ENCODE measurements at places on chromosomes 2 and 18.

GRCh38 chr2:72148837-72149555 is 1.3 kb upstream of the CYP26B1 start:
- DNase-seq: no peak

- no peak for DNase-seq
These were observed 24.2 kb downstream of the WDR75 start for GRCh38 chr2:189465478-189465877.

- peak; percentile 85 for DNase-seq
These were observed 26.6 kb downstream of the MYL1 start for GRCh38 chr2:210288408-210288807.

DNA sequence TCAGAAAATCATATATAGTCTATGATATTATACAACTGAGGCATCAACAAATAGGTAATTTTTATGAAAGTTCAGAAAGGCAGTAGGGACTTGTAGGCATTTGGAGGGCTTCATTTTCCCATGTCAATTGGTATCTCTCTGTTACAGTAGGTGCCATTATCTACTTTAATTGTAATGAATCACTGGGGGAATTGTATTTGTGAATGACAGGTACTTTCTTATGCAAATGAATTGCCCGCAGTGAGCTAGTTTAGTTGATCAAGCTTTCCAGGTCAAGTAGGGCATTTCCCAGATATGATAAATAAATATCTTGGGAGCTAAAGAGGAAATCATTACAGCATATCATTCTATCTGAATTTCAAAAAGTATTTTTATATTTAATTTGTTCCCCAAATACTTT is 1116.3 kb downstream of the DPP10 start:
- DNase-seq: no peak

GRCh38 chr18:23922939-23923338 is 91.6 kb upstream of the TTC39C start:
- DNase-seq: no peak

DNA sequence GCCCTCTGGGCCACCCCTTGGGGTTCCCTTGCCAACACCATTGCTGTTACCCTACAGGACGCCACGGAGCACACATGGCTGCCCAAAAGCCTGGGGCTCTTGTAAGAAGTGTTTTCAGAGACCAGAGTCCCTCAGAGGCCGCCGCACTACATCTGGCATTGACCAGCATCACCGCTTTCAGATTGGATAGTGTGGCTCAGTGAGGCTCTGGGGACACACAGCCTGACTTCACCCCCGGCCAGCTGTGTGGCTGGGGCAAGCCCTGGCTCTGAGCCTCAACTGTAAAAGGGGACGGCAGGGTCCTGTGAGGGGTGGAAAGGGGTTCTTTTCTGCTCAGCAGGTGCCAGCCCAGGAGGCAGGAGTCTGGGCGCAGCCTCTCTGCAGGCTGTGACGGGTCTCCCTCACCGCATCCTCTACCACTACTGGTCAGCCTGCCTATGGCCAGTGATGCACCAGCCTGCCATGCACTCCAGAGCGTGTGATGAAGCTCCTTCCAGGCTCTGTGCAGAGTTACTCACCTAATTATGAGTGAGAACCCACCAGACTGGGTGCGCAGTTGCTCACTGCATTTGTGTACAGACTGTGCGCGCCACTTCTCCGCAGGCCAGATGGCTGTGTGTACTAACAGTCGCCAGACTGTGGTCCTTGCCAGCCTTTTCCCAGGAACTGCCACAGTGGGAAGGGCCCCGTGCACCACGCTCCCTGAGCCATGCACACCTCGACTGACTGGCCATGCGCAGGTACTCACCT is 10.7 kb upstream of the OTOF start:
- DNase-seq: no peak

- no peak for DNase-seq
These were observed 14.3 kb downstream of the FRZB start for GRCh38 chr2:182852090-182852489.

- DNase-seq: no peak
These were observed 2.2 kb downstream of the INPP4A start for GRCh38 chr2:98446850-98447249.

DNA sequence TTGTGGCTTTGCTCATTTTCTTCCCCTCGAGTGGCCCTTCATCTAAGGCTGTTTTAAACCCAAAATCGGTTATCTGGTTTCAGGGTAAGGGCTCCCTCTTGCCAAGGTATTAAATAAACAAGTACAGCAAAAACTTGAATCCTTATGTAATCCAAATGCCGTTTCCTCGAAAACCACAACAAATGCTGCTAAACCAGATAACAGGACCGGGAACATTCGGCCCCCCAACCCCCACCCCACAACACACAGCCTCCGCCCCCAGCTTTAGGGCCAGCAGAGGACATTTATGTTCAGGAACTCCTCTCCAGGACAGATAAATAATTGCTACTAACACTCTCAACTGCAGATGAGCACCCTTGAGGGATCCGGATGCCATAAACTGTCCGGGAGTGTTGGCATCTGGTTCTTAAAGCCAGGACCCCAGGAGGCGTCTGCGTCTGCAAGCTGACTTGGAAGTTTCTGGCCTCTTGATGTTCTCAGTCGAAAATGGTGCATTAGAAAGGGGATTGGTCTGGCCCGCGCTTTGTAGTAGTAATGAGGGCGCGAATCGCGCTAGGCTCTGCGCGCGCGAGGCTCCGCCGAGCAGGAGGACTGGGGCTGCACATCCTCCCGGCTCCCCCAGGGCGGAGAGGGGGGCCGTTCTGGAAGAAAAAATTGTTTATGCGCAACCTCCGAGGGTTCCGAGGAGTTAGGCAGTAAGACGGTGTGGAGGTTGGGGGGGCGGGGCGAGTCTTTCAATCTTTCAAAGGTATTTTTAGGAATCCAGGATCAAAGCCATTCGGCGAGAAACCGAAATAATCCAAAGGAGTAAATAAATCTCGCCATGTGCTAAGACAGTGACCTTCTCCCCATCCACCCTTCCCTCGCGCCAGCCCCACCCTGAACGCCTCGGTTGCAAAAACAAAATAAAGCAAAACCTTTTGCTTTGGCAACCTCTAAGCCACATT is 3.9 kb upstream of the ID2 start:
- peak; percentile 64 for DNase-seq

- no peak for DNase-seq
These were observed 136.4 kb downstream of the SOCS6 start for GRCh38 chr18:70425236-70425635.

DNA sequence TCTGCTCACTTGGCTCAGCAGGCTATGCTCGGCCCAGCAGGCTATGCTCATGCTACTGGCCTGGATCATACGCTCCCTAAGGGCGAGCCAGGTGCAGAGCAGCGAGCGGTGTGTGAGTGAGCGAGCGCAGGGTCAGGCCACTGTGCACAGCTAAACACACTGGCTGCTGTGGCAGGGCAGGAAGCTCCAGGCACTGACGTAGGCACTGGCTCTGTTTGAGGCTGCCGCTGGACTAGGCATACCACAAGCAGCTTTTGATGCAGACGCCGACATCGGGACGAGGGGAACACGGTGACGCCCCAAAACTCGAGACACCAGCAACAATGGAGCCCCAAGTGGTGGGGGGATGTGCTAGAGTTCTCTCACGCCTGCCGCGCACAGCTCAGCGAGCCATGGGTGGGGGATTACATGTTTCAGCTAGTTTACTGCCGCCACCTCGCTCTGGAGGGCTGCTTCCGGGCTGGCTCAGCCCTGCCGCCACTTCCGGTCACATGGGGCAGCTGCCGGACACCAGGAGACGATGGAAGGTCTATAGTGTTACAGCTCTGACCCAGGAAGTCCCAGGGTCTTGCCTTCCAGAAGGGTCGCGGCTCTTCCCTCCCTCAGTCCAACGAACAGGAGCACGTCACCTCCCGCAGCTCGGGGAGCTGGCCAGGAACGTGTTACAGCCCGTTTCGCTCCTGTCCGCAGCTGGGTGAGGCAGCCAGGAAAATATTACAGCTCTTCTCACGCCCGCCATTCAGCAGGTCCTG is 1176.9 kb upstream of the LRRTM1 start:
- no peak for DNase-seq

GRCh38 chr2:188527141-188527540 is 235.5 kb downstream of the GULP1 start:
- no peak for DNase-seq

DNA sequence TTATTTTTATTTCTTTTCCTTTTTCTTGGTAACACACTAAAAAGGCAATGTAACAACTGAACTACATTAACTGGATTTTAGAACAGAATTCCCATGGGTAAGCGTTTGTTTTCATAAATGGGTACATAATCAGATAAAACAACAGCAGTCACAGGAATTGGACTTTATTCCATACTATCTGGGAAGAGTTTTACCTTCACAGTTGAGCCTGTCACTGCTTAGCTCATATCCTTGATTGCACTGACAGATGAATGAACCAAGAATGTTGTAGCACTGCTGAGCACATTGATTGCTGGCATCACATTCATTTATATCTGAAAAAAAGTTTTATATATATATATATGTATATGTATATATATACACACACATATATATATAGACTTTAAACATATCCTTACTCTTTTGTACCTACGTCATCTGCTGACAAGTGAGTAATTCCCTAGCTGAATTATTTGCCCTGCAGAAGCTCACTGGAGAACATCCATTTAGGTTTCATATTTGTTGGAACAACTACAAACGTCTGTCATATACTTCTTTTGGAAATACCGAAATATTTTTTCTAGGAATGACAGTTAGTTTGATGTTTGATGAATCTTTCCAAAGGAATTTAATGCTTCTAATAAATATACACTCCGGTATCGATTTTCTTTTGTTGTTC is 47.0 kb downstream of the EFEMP1 start:
- no peak for DNase-seq

DNA sequence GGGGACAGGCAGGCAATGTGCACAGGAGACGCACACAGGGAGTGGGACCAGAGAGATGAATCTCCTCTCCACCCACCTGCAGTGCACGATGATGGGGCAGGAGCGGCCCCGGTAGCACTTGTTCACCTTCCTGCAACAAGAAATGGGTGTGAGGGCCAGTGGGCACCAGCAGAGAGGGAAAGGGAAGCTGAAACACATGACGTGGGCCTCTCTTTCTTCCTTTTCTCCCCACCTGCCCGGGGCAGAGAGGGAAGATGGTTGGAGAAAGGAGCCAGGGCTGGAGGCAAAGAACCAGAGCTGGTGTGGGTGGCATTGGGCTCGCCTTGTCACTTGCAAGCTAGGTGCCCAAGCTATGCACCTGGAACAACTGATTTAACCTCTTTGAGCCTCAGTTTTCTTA is 12.2 kb downstream of the DNAJB2 start:
- no peak for DNase-seq

GRCh38 chr2:39620067-39620466 is 45.6 kb upstream of the TMEM178A start:
- peak; percentile 63 for DNase-seq

GRCh38 chr2:181305301-181306123 is 151.7 kb upstream of the ITGA4 start:
- peak; percentile 85 for DNase-seq

- peak; percentile 76 for DNase-seq
These were observed 58.9 kb upstream of the THUMPD2 start for GRCh38 chr2:39837856-39838453.

- peak; percentile 69 for DNase-seq
These were observed 157.4 kb downstream of the TAF4B start for GRCh38 chr18:26383454-26384270.

- no peak for DNase-seq
These were observed 3.2 kb downstream of the NBAS start for GRCh38 chr2:15557887-15558311.

DNA sequence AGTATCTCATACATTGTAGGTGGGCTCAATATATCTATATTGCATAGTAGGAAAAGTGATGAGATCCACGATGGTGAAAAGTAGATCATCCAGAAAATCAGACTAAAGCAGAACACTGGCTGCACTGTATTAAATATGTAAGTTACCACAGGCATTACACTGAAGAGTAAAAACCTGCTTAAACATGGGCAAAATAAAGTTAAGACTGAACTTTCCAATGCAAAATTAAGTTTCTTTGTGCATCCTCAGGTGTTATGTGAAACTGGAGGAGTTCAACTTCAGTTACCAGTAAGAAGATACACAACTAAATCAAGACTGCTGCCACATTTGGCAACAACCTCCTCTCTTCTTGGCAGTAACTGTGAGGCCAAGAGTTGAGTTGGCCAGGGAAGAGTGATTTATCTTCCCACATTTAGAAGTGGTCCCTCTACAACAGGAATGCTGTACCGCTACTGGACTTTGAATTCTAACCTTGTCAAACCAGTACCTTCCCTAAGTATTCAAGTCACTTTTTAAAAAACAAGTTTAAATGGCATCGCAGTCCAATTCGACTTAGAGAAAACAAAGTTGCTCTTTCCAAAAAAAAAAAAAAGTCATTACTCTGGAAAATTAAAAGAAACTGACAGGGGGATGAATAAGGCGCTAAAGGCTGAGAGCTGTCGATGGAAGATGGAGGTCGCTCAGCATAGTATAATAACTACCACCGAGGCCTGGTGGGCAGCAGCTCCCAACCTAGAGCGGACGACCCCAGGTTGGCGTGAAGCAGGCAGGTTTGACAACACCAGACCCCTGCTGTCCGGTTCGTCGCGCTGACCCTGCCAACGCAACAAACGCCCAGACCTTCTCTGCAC is 1.1 kb downstream of the MAP4K3 start:
- peak; percentile 30 for DNase-seq

GRCh38 chr2:18304849-18305248 is 255.6 kb downstream of the RDH14 start:
- no peak for DNase-seq

DNA sequence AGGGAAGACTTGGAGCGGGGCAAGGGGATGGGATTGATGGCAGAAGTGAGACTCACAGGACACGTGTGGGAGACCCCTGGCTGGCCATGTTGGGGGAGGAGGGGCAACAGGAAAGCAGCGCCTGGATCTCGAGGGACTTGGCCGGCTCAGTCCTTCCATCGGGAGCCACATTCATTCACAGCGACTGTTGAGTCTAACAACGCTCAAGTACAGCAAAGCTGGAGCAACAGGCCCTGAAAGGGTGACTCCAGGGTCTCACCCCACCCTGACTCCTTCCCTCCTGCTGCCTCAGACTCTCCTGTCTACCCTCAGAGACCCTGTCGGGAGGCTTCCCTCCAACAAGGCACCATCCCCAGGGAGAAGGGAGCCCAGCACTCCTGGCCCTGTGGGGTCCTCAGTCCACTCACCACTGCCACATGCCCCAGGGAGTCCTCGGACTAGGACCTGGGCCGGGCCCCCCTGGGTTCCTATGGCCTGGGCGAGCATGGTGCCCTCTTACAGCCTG is 14.8 kb upstream of the ALPI start:
- no peak for DNase-seq

GRCh38 chr2:218959141-218959731 is at the start of gene CDK5R2:
Gene CDK5R2, plus strand, starts transcription at chr2:218959666. Its CDS starts 155 bp downstream, at chr2:218959821.
- peak; percentile 86 for DNase-seq

GRCh38 chr2:55947752-55948151 is 24.2 kb upstream of the EFEMP1 start:
- no peak for DNase-seq

DNA sequence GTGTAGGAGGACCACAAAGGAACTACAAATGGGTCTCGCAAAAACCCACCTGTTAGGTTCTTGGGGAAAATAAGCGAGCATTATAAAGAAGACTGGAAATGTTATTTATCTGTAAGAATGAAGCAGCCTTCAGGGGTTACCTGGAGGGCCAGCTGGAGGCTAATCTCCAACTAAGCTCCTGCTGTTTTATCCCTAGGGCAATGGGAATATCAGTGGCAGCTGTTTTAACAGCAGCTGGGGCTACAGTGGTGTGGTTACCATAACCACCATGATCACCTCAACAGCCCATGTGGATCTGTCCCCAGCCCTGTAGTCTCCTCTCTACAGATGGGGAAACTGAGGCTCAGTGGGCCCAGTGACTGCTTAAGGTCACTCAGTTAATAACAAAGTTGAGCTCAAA is 108.1 kb downstream of the FTCDNL1 start:
- DNase-seq: no peak

GRCh38 chr18:31398191-31398590 is 21.6 kb downstream of the DSG4 start:
- no peak for DNase-seq

- no peak for DNase-seq
These were observed 44.0 kb upstream of the HPCAL1 start for GRCh38 chr2:10258726-10259125.
